Left lung (tissue), 14 donors: ENCODE measurements at places on chromosomes 1 and 21. TPM values are rescaled to one million over a fixed set of nuclear protein-coding genes. Genes with fewer than 3 reads are reported as not detected.

Gene TBX19
- 2.6 TPM for total RNA-seq

Gene TRIM67
- total RNA-seq = 0.06 TPM

Gene OR2W3
- 2.1 TPM for total RNA-seq

Gene EVI5
- 49.7 TPM for total RNA-seq

Gene PTPN14
- 38.0 TPM for total RNA-seq

Gene TGFBR3
- total RNA-seq = 21.7 TPM
